ENCODE measurements at places on chromosomes 13 and 19.

DNA sequence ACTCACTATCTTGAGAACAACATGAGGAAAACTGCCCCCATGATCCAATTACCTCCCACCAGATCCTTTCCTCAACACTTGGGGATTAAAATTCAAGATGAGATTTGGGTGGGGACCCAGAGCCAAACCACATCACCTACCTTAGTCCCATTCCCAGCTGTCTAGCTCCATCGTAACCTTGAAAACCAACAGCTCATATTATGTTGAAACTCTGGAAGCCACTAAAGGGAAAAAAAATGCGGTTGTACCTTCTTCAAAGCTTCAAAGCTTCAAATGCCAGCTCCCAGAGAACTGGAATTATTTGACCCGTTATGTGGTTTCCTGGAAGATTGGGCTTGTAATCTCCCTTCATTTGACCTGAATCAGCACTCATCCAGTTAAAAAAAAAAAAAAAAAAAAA is 223.1 kb upstream of the GPC6 start:
- DNase-seq, result no peak

DNA sequence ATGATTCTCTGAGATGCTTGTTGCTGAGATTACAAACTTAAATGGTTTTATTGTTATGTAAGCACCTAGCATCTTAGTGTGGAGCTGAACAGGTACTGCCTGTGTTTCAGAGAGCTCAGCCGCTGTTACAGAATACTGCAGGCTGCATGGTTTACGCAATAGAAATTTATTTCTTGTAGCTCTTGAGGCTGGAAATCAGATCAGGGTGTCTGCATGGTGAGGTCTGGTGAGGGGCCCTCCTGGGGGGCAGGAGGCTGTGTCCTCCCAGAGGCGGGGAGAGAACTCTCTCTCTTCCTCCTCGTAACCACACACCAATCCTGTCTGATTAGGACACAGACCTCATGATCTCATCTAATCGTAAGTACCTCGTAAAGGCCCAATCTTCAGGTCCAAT is 13.1 kb downstream of the ATP11A start:
- DNase-seq, result no peak

DNA sequence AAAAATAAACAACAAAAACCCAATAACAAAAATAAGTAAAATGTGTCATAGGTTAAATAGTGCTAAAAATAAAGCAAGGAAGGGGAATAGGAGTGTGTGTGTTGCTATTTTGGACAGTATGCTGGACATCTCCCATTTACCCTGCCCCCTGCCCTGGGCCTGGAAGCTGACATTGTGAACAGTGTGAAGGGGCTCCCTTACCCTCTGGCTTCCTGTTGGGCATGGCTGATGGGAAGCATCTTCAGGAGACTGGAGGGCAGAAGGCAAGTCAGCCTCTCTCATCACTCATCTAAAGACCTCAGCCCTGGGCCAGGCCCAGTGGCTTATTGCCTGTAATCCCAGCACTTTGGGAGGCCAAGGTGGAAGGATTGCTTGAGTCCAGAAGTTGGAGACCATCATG is 26.7 kb downstream of the KCTD15 start:
- DNase-seq, result no peak

DNA sequence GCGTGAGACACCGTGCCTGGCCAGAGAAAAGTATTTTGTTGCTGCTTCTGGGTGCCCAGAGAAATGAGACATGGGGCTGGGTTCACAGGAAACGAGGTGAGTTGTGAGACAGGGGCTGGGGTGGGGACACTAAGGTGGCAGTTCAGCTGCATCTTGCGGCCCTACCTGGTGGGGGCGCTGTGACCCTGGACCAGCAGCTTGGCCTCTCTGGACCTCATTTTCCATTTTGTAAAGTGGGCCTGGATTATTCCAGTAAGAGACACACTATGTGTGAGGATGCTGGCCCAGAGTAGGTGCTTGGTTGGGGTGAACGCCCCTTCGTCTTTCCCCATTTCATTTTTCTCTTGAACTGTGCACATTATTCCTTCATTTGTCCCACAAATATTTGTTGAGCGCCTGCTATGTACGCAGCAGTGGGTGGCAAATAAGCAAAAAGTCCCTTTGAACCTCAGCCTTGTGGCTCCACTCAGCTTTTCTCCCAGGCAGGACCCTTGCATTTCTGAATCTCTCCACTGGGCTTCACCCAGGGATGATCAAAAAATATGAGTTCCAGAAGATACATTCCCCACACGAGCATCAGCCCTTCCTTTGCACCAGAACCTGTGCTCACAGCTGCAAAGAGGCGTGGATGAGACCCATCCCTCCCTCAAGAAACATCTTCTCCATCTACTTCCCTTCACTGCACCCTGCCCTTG is 26.6 kb upstream of the OR10H1 start:
- no peak for DNase-seq

- no peak for DNase-seq
These were observed 12.5 kb upstream of the ZNF675 start for GRCh38 chr19:23699521-23699860.

- no peak for DNase-seq
These were observed 481.0 kb downstream of the FOXO1 start for GRCh38 chr13:40185414-40185813.

DNA sequence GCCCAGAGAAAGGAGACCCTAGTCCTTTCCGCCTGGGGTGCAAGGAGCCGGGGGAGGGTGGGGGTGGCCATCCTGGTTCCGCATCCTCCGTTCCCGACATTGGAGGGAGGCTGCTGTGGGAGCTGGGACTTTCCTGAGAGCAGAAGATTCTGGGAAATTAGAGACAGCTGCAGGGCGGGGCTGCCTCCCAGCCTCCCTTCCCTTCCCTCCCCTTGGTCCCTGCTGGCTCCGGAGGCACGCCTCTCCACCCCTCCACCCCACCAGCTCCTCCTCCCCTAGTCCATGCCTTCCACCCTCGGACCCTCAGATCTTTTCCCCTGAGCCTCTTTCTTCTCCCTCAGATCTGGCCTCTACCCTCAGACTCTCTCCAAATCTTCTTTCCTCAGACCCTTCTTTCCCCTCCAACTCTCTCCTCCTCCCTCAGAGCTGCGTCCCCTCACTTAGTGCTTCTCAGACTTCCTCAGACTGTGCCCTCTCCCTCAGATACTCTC is 3.1 kb upstream of the BCL3 start:
- DNase-seq, result no peak

GRCh38 chr13:111650626-111651025 is 330.2 kb downstream of the TEX29 start:
- DNase-seq, result no peak

DNA sequence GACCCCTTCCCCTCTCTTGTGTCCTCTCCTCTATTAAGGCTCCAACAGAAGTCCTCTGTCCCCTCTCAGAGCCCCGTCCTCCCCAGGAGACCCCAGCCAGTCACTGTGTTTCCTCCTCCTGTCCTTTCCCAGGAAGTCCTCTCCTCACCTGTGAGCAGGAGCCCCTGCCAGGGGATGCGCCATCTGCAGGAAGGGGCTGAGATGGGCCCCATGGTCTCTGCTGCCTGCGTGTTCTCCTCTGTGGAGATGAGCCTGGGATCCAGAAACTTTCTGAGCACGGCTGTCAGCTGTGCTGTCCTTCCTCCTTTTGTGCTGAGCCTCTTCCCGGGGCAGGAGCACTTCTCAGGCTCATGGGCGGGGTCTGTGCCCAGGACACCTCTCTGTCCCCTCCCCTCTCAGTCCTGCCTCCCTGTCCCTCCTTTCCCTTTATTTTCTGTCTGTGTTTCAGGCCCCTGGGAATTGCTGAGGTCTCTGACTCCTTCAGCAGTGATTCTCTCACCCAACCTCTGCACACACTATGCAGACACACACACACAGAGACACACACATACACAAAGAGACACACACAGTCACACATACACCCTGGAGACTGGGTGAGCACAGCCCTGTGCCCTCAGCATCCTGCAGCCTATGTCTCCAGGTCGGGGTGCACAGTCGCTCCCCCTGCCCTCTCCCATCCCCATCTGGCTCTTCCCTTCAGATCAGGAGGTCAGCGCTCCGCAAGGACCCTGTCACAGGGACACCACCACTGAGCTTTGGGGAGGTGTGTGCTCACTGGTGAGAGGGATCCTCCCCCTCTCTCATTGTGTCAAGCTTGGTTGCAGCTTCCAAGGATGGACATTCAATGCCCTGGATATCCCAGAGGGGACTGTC is at the start of gene CEACAM8:
Gene CEACAM8, minus strand, starts transcription at position 308 of the 873 bp plus-strand sequence. Its CDS starts 96 bp downstream, at position 212.
- no peak for DNase-seq

- no peak for DNase-seq
These were observed 1.9 kb upstream of the ZNF628 start for GRCh38 chr19:55474269-55475265.

DNA sequence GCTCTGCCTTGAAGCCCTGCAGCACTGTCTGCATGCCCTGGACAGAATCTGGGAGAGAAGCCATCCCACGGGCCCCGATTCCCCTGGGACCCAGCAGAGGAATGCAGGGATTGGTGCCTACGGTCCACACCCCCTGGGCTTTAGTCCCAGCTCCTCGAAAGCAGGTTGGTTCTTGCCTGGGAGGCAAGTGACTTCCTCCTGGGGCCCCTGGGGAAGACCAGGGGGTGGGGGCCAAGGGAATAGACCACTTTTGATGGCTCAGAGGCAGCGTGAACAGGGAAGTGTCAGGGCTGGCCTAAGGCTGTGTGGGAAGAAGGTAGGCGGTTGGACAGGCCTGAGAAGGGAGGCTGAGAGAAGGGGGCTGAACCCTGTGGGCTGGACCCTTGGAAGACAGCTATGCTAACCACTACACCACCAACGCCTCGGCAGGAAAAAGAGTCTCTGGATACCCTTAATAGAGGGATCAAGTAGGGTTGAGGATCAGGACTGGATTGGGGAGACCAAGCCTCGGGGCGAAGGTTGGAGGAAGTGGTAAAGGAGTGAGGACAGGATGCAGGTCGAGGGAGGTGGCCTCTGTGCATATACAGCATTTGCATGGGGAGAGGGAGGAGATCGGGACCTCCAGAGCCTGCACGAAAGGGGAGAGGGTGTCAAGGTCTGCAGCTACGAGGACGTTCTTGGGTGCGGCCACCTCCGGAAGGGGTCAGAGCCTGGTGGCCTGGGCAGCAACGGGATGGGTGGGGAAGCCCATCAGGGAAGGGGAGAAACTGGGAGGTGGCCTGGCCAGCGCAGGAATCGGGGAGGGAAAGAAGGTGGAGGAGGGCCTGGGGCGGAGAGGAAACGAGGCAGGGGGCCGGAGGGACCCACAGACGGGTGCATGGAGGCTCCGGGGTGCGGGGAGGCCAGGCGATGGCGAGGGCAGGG is 709 bp downstream of the DPP9 start:
- DNase-seq, result no peak

GRCh38 chr13:33940898-33941297 is 122.9 kb downstream of the RFC3 start:
- DNase-seq, result no peak

DNA sequence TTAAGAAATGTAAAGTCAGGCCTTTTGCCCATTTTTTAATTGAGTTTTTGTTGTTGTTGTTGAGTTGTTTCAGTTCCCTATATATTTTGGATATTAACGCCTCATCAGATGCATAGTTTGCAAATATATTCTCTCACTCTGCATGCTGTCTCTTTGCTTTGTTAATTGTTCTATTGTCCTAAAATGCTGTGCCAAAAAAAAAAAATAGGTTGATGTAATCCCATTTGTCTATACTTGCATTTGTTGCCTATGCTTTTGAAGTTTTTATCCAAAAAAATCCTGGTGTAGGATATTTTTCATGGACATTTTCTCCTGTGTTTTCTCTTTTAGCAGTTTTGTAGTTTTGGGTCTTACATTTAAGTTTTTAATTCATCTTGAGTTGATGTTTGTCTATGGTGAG is 163.3 kb upstream of the STARD13 start:
- DNase-seq, result no peak

GRCh38 chr13:105569816-105570215 is 965.6 kb downstream of the EFNB2 start:
- DNase-seq, result no peak

- no peak for DNase-seq
These were observed 4.6 kb downstream of the TCF3 start for GRCh38 chr19:1647501-1648458.

- no peak for DNase-seq
These were observed 3.9 kb downstream of the MIDN start for GRCh38 chr19:1252221-1252820.

GRCh38 chr19:13104848-13105711 is 2.4 kb upstream of the LYL1 start:
- DNase-seq, result no peak

DNA sequence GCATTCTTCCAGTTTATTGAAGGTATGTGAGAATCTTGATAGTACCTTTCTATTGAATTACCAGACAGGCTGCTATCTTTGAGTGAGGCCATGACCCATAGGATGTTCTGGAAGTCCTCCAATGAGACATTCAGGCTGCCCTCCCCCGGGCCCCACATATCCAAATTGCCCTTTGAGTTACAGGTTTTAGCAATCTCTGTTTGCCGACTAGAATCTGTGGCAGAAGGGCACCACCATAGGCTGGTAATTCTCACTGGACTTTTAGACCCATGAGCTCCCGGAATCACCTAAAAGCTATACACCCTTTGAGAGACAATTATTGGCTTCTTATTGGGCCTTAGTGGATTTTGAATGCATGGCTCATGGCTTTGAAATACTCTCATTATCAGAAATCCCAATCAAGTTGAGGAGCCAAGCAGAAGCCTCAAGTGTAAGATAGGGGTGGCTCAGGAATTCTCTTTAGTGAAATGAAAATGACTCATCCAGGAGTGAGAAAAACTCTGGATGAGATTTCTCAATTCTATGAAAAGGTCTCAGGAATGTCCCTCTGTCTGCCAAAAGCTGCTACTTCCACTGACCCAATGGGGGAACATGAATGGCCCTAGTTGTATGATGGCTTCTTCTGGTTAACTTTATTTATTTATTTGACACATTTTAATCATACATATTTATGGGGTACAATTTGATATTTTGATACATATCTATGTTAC is 172.1 kb upstream of the CSNK1A1L start:
- no peak for DNase-seq

GRCh38 chr13:71860547-71861138 is 6.4 kb downstream of the DACH1 start:
- DNase-seq, result no peak

DNA sequence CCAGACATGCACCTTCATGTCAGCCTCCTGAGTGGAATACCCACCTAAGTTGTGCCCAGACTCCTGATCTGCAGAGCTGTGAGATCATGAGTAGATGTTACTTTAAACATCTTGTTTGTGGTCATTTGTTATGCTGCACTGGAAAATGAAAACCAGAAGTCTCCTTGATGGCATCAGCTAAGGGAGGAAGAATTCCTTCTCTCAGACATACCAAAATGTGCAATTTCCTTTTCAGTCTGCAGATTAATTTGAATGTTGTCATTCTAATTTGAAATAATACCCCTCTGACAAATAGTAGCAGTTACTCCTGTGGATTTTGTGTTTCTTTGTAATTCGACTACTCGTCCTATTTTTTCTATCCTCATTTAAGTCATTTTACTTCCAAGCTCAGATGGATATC is 59.3 kb downstream of the ITGBL1 start:
- DNase-seq, result no peak

GRCh38 chr13:75285310-75285709 is 196.7 kb downstream of the TBC1D4 start:
- no peak for DNase-seq

DNA sequence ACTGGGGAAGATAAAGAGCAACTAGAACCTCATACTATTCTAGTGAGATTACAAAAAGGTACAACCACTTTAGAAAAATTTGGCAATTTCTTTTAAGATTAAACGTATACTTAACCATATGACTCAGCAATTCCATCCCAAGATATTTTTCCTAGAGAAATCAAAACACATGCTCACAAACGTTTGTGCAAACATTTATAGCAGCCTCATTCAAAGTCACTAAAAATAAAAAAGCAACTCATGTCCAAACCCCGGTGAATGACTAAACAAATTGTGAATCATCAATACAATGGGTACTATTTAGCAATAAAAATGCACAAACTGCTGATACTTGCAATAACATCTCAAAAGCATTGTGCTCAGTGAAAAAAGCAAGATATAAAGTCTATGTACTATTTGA is 121.5 kb downstream of the FRY start:
- DNase-seq, result no peak

GRCh38 chr13:77222909-77223308 is 104.0 kb downstream of the MYCBP2 start:
- no peak for DNase-seq

All from NCI-H187 (cell line).